ENCODE measurements at places on chromosomes 13 and 19.

DNA sequence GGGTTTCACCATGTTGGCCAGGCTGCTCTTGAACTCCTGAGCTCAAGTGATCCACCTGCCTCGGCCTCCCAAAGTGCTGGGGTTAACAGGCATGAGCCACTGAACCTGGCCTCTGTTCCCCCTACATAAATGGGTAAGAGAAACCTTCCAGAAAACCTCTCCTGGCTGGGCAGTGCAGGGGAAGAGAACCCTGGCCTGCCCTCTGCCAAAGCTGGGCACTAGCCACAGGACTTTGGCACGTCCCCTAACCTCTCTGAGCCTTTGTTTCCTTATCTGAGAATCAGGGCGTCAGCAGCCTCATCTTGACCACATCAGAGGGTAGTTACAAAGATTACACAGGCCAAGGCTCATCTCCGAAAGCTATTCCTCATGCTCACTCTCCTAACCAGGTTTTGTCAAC lies 2.2 kb downstream of the SBSN start:
- no peak for DNase-seq

DNA sequence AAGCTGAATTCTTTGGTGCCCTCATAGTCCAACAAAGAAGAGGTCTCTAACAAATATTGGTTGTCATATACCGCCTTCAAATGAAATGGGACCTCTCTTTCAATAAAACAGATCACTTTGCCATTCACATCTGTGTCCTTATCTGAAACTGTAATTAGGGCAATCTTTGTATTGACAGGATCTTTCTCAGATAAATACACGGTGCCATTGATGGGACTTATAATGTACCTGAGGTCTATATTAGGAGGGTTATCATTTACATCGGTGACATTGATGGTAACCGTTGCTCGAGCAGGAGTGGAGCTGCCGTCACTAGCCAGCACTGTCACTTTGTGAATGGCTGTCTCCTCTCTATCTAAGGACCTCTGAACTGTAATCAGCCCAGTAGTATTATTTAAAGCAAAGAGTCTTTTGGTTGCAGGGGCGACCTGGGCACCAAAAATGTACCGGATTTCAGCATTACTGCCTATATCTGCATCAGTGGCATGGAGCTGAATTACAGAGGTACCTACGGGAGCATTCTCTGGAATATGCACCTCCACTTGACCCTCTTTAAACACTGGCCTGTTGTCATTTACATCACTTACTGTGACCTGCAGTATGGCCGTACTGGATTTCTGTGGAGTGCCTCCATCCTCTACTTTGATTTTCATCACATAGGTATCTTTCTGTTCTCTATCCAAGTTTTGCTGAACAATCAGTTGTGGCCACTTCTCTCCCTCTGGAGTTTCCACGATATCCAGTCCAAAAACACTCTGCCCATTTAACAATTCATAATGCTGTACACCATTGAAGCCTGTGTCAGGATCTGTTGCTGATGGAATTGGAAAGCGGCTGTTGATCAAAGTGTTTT lies 2.8 kb downstream of the PCDH9 start:
- DNase-seq = no peak

DNA sequence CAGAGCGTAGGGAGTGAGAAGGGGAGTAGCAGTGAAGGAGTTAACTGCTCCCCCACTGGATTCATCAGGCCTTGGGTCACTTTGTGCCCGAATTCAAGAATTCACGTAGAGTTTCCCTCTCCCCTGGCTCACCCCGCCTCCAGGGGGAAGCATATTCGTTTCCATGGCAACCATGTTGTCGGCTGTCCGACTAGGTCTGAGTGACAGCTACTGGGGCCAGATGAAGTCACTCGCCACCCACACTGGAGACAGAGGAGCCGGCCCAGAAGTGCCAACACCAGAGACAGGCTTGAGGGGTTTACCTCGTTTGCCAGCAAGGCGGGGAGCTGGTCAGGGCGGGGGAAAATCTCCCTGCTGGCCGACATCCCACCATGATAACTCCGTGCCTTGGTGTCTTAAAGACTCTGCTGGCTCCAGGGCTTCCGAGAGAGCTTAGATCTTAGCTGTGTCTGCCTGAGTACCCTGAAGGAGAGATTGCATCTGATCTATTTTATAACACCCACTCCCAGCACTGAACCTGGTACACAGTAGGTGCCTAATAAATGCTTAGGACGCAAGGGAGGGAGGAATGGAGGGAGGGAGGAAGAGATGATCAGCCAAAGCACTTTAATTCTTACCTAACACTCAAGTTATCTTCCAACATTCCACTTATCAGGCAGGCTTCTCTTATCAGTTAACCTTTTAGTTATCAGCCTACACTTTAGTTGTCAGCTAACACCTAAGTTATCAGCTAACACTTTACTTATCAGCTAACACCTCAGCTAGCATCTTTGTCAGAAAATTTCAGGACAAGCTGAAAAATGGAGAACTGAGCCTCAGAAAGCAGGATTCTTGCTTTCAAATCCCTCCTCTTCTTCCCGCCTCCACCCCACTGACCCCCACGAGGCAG lies 57.2 kb upstream of the ZNRF4 start:
- no peak for DNase-seq

GRCh38 chr13:99307648-99308339 lies 595 bp upstream of the GPR183 start:
- DNase-seq = peak; percentile 60

- DNase-seq = no peak
Measured at GRCh38 chr19:4749870-4750590, 26.4 kb upstream of the DPP9 start.
